Stimulated activated CD4-positive, alpha-beta T cell treated with anti-CD3 and anti-CD28 coated beads, TNF-alpha, amount 100 ng/mL, for 1 hour (primary cell): ENCODE measurements at places on chromosomes 12 and 14.

DNA sequence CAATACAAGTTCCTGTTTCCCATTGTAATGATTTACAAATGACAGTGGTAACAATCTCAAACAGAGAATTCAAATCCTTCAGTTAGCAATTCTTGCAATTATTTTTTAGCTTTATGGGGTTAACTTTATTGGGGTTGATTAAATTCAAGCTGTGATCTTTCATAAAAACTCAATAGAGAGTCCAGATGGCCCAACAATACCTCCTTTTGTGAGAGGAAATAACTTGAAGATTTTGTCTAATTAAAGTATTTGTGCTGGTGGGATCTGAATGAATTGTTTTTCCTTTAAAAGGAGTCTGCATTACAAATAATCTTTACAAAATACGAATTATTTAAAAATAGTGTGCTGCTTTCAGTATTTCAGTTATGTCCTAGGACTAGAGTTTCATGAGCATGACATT lies 4.4 kb upstream of the ARHGAP5 start:
- DNase-seq: no peak

DNA sequence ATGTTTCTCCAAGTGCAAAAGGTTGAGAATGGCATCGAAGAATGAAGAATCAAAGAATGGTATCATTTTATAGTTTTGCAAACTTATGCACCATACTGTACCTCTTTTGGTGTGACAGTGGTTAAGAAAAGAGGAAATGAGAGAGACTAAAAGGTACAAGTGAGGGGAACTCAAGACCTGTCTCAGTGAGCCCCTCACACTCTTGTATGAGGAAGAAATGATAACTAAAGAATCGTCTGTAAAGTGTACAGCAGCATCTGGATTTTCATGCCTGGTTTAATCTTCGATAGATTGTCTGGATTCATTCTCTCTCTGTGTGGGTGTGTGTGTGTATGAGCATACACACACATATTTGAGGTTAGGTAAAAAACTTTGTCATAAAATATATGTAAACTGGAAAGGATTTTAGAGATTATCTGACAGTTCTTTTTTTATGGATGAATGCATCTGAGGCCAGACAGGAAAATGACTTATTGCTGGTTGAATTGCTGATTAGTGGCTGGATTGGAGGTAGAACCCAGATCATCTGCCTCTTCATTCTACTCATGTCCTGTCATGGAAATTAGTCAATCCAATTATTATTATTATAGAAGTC lies 16.0 kb upstream of the SLC38A2 start:
- no peak for DNase-seq

DNA sequence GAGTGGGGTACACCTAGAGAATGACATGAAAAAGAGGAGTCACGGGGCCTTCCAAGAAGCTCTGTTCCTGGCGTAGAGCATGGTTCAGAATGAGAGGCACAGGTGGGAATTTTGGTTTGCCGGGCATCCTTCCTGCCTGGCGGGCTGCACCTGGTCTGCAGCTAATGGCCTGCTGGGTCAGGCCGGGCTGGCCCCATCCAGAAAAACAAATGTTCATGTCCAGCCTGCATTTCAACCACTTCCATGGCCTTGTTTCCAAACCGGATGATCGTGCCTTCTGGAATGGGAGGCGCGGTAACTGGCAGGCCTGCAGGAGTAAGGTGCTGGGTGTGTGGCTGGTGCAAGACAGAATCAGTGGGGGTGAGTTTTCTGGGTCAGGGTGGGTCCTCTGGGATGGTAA lies 14.4 kb downstream of the TEAD4 start:
- DNase-seq: no peak

- DNase-seq: no peak
Measured at GRCh38 chr12:89685363-89685972, 23.2 kb downstream of the ATP2B1 start.

DNA sequence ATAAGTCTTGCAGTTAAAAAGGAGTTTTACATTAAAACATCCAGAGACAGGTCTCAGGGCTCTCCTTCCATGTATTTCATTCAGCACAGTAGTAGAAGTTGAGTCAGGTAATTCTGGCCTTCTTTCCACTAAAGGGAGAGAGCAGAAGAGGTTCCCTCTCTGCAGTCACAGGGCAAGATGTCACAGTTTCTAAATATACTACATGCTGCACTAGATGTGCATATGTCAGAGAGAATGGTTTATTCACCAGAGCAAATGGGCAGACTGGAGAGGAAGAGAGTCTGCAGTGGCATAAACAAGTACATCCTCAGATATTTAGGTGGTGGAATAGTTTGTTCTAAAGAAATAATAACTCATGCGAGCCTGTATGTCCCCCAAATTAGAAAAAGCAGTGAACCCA lies 132.0 kb downstream of the KICS2 start:
- DNase-seq: no peak

- DNase-seq: no peak
Measured at GRCh38 chr12:60042835-60043234, 447.0 kb downstream of the SLC16A7 start.
